Stimulated activated CD8-positive, alpha-beta memory T cell treated with anti-CD3 and anti-CD28 coated beads, Interleukin-4, amount 100 ng/mL, for 1 hour (primary cell): ENCODE measurements at places on chromosomes 6 and 20.
A peak's percentile ranks its signal among the peaks of the same experiment; 100 is the strongest.

GRCh38 chr20:32674362-32674789, 635 bp upstream of the C20orf203 start:
- DNase-seq: peak; percentile 32

- no peak for DNase-seq
Measured at GRCh38 chr6:138258991-138259390, 40.7 kb upstream of the PBOV1 start.

DNA sequence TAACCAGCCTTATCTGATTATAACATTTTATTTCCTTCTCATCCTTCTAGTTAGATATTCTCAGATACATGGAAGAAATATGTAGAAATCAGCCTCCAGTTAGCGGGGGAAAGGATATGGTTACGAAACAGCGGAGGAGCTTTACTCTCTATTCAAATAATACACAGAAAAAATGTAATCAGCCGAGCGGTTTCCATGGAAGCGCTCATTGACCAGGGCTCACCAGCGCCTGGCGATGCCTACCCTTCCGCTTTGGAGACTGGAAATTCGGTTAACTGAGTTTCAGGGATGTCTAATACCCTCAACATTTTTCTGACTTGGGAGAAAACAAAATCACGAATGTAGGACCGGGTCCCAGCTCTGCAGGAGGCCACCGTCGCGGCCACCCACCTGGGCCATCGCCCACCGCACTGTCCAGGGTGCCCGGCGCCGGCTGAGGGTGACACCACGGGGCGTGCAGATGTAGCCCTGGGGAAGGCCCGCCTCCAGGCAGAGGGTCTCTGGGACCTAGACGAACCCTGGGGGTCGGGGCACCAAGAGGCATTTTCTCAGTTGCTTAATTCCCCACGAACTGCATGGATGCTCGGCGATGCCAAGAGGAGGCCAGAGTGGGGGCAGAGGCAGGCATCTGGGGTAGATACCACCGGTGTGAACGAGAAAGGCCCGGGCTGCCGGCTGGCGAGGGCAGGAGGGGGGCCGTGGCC, 1.7 kb downstream of the PRR18 start:
- no peak for DNase-seq

- no peak for DNase-seq
Measured at GRCh38 chr6:128352366-128352765, 168.0 kb downstream of the PTPRK start.

DNA sequence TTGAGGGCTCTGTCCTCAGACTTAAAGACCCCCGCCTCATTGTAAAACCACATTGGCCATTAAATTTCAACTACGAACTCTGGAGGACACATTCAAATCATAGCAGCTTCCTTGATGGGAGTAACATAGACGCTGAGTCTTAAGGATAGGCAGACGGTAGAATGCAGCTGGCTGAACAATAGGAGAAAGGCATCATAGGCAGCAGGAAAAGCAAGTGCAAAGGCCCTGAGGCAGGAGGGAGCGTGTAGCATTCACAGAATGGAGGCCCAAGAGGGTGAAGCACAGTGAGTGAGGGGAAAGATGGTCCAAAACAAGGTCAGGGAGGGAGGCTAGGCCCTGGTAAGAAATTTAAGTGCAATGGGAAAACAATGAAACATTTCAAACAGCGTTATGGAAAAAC, 8.6 kb upstream of the PFDN4 start:
- no peak for DNase-seq

DNA sequence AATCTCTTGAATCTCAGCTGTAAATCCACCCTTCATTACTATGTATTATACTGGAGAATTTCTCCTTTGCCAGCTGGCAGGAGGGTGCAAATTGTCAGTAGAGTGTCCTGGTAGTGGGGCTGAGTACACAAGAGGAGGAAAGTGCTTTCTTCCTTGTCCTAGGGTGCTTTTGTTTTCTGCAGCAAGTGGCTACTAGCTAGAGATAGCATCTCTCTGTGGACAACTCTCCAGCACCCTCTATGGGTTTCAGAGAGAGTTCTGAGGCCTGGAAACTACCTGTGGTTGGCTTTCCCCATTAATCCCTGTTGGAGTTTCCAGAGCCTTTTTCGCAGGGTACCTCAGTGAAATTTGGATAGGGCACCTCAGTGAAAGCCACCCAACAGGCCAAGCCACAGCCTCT, 422.5 kb upstream of the RGS17 start:
- no peak for DNase-seq

GRCh38 chr6:162973980-162974379, 246.2 kb downstream of the PACRG start:
- DNase-seq: no peak

GRCh38 chr6:75135450-75135849, 70.4 kb downstream of the COL12A1 start:
- no peak for DNase-seq

DNA sequence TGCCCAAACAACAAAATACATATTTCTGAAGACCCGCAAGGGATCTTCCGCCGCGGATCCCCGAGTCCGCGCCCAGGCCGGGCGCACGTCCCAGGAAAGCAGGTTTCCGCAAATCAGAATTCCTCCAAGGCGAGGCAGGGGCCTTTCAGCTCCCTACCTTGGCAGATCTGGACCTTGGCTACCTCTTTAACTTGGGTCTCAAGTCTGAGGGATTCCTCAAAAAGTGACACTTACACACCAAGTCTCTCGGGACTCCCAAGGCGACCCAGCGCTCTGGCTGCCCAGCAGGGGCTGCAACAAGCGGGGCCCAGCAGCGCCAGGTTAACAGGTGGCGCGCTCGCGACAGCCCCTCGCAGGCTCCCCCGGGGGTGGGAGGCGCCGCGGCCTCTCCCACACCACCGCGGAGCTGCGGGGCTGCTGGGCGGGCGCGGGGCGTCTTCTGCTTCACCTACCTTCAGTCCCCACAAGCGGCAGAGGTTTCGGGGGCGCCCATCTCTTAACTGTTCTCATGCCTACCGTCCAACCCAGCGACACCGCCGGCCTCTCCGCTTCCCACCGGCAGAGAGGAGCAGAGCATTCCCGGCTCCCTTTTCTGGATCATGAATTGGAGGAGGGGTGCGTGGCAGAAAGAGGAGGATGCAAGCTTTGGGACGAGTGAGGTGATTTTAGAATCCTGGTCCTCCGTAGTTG, 414 bp downstream of the SIM1 start:
- no peak for DNase-seq

DNA sequence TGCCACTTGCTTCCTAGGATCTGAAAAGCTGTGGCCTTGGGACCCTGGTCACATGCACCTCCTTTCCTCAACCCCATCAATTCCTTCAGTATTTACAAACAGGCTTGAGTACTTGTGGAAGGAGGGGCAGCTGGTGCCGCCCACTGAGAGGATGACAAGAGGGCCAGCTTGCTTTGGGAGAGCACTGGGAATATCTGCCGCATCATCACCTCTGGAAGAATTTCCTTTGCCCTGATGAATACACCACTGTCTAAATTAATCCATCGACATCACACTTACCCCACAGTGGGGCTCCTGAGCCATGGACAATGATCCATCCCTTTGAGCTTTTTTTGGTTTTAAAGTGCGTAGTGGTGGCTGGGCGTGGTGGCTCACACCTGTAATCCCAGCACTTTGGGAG, 25.9 kb downstream of the TBC1D20 start:
- no peak for DNase-seq

- no peak for DNase-seq
Measured at GRCh38 chr20:1734269-1734858, 76.8 kb upstream of the SIRPG start.

GRCh38 chr6:142482974-142483373, 181.2 kb downstream of the ADGRG6 start:
- no peak for DNase-seq

- no peak for DNase-seq
Measured at GRCh38 chr20:41191562-41192500, 54.5 kb downstream of the PLCG1 start.

- DNase-seq: no peak
Measured at GRCh38 chr6:98946266-98946878, 1.4 kb downstream of the FBXL4 start.

DNA sequence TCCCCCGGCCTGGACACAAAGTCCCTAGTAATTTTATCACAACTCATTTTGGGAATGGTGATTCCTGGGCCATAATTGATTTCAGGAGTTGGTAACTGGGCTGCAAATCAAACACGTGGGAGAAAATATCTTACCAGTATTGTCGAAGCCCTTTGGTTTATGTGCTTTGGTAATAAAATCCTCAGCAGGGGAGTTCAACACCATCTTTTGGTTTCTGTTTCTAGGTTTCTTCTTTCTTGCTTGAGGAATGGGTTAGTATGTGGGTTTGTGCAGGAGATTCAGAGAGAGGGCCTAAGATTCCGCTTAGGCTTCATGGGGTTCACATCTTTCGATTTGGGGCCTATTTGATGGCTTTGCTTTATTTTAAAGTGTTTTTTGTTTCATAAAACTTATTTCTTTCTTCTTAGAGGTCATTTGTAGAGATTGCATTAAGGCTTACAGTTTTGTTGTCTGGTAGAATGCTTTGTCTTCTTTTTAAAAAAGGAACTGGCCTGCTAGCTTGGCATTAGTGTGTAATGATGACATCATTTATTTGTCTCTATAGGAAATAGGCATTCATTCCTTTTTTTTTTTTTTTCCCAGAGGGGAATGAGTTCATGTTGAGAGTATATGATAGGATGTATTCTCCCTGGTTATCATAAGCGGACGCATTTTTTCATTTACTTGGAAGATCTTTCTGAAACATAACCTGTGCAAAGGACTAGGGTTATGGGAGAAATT, 45.8 kb downstream of the CYP24A1 start:
- no peak for DNase-seq

DNA sequence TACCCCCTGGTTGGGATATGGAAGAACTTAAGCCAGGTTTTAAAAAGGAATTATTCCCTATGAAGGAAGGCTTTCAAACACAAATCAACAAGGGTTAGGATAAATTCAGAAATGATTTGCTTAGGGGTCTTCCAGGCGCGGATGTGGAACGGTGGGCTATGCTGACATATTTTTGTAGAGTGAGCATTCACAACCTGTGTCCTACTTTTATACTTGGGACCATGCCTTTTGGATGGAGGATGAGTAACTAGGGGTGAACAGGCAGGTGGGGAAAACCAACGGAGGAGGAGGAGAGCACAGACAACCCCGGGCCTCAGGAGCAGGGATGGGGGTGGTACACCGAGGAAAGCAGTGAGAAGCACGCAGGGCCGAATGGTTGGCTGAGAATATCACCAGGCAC, 5.9 kb downstream of the MYLK4 start:
- no peak for DNase-seq

GRCh38 chr6:43355862-43356590, 13.4 kb downstream of the ZNF318 start:
- DNase-seq: no peak

DNA sequence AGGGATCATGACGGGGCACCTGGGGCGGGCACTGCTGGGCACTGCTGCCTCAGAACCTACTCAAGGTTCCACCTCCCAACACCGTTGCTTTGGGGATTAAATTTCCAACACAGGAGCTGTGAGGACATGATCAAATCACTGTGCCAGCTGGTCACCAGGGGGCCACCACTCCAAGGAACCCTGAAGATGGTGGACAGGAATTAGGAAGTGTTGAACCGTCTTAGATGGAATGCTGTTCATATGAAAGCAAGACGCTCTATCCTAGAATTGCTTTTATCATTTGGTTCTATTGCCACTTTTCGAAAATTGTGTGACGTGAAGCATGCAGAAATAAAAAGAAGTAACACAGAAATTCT, 140.3 kb downstream of the DLL1 start:
- no peak for DNase-seq

- no peak for DNase-seq
Measured at GRCh38 chr6:115001731-115002350, 659.0 kb upstream of the HS3ST5 start.

GRCh38 chr6:38861926-38862401, 146.9 kb downstream of the DNAH8 start:
- DNase-seq: no peak
